ENCODE measurements at places on chromosomes 1 and 21.

DNA sequence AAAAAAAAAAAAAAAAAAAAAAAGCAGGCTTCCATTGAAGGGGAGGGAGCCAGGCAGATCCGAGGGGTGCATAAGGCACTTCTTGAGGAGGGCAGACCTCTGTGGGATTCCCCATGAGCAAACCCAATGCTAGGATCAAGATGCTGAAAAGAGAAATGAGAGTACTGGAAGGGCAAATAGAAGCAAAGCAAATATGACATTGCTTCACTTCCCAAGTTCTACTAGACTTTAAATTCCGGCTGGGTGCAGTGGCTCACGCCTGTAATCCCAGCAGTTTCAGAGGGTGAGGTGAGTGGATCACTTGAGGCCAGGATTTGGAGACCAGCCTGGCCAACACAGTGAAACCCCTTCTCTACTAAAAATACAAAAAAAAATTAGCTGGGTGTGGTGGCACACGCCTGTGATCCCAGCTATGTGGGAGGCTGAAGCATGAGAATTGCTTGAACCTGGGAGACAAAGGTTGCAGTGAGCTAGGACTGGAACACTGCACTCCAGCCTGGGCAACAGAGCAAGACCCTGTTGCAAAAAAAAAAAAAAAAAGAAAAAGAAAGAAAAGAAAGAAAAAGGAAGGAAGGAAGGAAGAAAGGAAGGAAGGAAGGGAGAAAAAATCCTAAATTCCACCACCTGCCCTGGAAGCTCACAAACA is 23.1 kb upstream of the PALMD start:
- no peak for DNase-seq

GRCh38 chr1:184416946-184417345 is 30.1 kb downstream of the C1orf21 start:
- peak; percentile 79 for DNase-seq

- no peak for DNase-seq
These were observed 11.6 kb upstream of the DDI2 start for GRCh38 chr1:15605398-15606383.

- no peak for DNase-seq
These were observed 54.9 kb upstream of the WASF2 start for GRCh38 chr1:27544834-27545233.

GRCh38 chr1:10857687-10858086 is 61.2 kb upstream of the CASZ1 start:
- no peak for DNase-seq

DNA sequence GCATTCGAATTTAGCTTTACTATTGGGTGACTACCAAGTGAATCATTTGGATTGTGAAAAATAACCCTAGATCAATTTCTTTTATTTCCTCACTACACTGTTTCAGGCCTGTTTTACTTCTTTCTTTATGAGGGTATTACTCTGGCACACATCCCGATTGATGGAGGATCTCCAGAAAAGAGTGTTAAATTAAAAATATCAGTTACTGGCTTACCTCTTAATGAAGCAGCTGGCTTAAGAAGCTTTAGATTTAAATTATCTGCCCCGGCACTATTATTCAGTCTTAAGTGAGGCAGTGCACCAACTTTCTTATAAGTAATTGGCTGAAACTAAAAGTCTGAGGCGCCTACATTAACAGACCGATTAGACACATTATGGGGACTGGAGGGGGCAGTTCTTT is 1097.4 kb downstream of the TTLL7 start:
- no peak for DNase-seq

GRCh38 chr1:214901718-214902117 is 180.8 kb upstream of the KCNK2 start:
- DNase-seq, result peak; percentile 92

GRCh38 chr1:82621076-82621475 is 820.3 kb downstream of the ADGRL2 start:
- no peak for DNase-seq

GRCh38 chr1:20071416-20071815 is 1.4 kb downstream of the PLA2G5 start:
- no peak for DNase-seq

DNA sequence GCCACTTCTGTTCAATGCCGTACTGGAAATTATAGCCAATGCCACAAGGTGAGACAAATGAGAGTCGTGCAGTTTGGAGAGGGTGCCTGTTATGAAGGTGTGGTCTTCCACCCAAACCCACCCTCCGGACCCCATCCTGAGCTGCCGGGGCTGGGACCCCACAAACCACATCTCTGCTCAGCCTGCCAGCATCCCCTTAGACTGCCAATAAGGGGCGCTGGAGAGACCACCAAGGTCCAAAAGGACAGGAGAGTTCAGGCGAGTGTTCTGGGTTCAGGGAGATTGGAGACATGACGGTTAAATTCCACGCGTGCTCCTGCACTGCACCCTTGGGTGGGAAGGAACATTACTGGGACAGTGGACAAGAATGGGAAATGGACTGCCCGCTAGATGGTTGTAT is 48.7 kb upstream of the COL18A1 start:
- no peak for DNase-seq

DNA sequence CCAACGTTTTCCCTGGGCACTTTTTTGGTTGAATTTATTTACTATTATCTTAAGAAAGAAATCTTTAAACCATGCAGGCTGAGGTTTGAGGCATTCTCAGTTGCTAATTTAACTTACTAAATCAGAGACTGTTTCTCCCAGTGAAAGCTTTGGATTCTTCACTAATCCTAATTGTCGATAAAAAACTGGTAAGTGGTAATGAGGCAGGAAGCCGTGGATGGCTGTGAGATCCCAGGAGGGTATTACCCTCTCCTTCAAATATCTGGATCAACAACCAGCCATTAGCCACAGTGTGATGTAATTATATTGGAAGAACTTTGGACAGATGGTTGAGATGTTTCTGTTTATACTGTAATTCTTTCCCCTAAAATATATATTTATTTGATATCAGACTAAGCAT is 485.0 kb downstream of the DISC1 start:
- no peak for DNase-seq

GRCh38 chr1:203143641-203144040 is 16.1 kb downstream of the ADORA1 start:
- no peak for DNase-seq

GRCh38 chr1:94501935-94502334 is 39.6 kb downstream of the F3 start:
- no peak for DNase-seq

- no peak for DNase-seq
These were observed 658 bp downstream of the GPR37L1 start for GRCh38 chr1:202123336-202123813.

- no peak for DNase-seq
These were observed 404 bp upstream of the CPLANE2 start for GRCh38 chr1:16237343-16237830.

GRCh38 chr1:115991909-115992308 is 15.6 kb downstream of the SLC22A15 start:
- no peak for DNase-seq

GRCh38 chr1:16239972-16240491 is 3.0 kb upstream of the CPLANE2 start:
- no peak for DNase-seq

DNA sequence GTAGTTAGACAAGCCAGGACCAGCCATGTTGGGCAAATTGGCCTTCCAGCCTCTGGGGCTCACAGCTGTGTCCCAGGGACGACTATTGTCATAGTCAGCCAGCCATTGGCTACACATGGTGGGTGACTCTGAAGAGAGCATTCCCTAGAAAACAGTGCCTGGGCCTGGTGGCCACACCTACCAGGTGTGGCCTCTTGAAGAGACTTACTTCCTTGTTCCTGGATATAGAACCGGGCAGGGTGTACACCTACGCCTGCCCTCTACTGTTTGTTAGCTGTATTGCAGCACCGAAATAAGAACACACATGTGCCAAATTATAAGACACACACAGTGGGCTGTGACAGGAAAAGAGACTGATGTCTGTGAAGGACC is 134.6 kb upstream of the ARHGEF16 start:
- peak; percentile 37 for DNase-seq

- DNase-seq, result no peak
These were observed 11.8 kb downstream of the ACOT11 start for GRCh38 chr1:54559771-54560231.

DNA sequence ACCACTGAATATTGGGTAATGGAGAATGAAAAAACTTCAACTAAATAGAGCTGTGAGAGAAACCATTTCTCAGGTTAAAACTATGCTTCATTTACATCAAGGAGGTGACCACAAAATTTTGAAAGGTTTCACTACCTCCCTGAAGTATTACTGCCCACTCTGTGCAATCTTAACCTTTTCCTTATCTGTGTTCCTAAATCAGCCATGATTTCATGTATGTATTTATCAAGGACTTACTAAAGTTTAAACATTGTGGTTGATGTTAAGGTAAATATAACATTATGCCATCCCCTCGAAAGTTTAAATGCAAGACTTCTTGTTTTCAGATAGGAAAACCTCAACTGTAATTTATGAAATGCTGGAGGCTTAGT is 84.4 kb downstream of the CLEC20A start:
- DNase-seq, result no peak

GRCh38 chr1:245031041-245031440 is 123.7 kb upstream of the KIF26B start:
- DNase-seq, result no peak

DNA sequence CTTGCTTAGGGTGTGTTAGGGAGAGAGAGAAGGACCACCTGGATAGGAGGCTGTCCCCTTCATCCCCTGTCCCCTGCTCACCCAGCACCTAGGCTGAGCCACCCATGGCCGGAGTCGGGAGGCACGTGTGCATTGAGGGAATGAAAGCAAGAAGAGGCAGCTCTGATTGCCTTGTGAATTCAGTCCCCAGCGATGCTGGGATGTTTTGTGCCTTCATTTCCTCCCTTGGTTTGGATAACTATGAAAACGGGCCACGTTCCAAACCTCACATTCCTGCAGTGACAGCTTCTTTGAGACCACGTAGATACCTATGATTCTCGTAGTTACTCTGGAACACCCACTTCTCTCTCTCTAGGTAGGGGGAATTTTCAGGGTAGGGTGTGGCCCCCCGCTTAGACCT is 67.1 kb downstream of the MAN1C1 start:
- DNase-seq, result no peak

DNA sequence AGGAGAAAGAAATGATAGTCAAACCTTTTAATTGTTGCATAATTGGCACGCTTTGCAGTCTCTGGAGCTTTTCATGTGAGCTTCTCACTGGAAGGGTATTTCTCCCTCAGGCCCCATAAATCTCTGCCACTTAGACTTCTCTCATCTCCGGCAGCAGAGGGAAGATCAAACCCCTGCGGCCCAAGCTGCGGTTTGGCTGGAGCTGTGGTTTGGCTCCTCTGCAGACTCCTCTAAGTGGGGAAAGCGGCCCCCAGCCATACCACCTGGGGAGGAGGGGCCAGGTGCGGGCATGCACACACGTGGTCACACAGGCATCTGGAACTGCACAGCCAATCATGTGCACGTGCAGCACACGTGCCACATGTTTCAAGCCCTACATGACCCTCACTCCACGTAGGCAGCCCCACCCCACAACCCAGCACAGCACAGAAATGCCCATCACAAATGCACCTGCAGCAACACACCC is 58.3 kb downstream of the UBE2T start:
- peak; percentile 91 for DNase-seq

DNA sequence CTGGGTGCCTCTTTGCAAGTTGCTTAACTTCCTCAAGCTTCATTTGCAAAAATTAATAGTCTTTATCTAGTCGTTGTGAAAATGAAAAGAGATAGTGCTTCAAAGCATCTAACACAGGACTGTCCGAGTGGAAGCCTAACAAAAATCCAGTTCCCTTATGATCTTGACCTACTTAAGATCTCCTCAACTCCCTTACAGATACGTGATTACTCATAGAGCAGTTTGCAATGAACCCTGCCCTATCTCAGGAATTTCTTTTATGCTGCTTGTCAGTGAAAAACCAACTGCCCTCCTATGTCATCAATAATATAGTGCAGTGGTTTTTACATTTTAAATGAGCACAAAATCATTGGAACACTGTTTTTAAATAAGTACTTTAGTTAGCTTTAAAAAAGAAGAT is 314.3 kb downstream of the BACH1 start:
- peak; percentile 6 for DNase-seq

- no peak for DNase-seq
These were observed 156.7 kb upstream of the CSF3R start for GRCh38 chr1:36639461-36639860.

GRCh38 chr1:186819126-186819525 is 9.6 kb upstream of the PLA2G4A start:
- DNase-seq, result peak; percentile 13

GRCh38 chr1:82185084-82185483 is 384.4 kb downstream of the ADGRL2 start:
- DNase-seq, result no peak

DNA sequence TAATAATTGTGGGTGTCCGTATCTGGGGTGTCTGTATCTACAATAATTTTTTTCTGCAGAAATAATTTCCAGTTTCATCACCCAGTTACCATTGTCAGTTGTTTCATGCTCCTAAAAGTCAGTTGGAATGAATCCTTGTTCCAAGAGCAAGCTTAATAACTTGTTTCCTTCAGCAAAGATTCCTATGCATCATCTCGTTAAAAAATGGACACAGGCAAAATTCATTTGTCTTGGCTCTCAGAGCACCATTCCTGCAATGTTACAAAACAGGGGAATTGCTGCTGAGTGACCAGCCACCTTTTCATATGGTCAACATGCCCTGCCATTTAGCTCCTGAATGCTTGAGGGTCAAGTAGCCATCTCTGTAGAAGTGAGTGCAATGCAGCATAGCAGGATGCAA is 393.4 kb downstream of the KCNT2 start:
- DNase-seq, result no peak

DNA sequence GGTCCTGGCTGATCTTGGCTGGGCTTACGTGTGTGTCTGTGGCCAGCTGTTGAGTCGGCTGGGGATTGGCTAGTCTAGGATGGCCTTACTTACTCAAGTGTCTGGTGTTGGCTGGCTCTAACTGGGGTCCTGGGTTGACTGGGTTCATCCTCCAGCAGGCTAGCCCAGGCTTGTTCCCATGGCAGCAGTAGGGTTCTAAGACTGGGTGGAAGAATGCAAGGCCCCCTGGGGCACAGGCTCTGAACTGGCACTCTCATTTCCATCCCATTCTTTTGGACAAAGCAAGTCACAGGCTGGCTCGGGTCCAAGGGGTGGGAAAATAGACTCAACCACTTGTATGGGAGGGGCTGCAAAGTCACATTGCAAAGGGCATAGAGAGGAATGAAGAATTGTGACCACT is 7.9 kb upstream of the OPRD1 start:
- no peak for DNase-seq

- DNase-seq, result no peak
These were observed 10.7 kb downstream of the LRRC8C start for GRCh38 chr1:89643577-89643976.

- no peak for DNase-seq
These were observed 31.2 kb downstream of the BATF3 start for GRCh38 chr1:212668477-212668876.
